Activated CD4-positive, alpha-beta T cell treated with anti-CD3 and anti-CD28 coated beads, Interleukin-2, amount 10 ng/mL, durations not matched to agents 24 days and 14 days (primary cell): ENCODE measurements at places on chromosomes 1 and 21.

DNA sequence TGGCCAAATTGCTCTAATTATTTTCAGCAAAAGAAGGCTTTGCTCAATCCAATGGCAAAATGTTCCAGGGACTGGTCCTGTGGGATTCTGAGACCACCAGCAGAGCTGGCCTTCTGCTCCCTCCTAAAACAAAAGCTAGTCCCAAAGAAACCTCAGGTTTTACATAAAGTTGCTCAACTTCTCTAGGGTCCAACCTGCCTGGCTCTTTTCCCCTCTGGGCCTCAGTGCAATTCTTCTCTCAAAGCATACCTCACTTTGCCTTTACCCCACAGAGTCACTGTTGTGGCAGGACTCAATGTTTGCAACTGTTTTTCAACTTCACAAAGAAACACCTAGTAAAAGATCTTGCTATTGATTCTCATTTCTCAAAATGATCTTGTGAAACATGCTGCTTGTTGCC, 39.8 kb downstream of the TBX15 start:
- no peak for DNase-seq

GRCh38 chr1:205933671-205934618, 9.3 kb downstream of the SLC26A9 start:
- DNase-seq = no peak

DNA sequence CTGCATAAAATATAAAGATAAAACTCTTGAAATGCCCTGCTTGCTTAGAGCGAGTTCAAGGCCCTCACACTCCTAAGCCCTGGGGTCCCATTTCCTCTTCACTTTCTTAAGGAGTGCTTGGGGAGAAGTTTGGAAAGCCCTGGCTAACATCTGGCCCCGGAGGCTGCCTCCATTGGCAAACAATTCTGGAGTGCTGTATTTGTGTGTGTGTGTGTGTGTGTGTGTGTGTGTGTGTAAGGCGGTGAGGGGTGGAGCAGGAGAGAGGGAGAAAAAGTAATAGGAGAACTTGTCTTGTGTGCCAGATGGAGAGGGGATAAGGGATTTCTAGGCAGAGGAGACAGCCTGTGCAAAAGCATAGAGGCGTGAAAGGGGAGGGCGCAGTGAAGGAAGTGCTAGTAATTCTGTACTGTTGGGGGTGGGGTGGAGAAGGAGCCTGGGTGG, 578 bp upstream of the TRIM62 start:
- no peak for DNase-seq

- DNase-seq = no peak
Measured at GRCh38 chr21:41189150-41189745, 21.3 kb downstream of the BACE2 start.

GRCh38 chr1:36440646-36441045, 9.6 kb downstream of the OSCP1 start:
- no peak for DNase-seq

DNA sequence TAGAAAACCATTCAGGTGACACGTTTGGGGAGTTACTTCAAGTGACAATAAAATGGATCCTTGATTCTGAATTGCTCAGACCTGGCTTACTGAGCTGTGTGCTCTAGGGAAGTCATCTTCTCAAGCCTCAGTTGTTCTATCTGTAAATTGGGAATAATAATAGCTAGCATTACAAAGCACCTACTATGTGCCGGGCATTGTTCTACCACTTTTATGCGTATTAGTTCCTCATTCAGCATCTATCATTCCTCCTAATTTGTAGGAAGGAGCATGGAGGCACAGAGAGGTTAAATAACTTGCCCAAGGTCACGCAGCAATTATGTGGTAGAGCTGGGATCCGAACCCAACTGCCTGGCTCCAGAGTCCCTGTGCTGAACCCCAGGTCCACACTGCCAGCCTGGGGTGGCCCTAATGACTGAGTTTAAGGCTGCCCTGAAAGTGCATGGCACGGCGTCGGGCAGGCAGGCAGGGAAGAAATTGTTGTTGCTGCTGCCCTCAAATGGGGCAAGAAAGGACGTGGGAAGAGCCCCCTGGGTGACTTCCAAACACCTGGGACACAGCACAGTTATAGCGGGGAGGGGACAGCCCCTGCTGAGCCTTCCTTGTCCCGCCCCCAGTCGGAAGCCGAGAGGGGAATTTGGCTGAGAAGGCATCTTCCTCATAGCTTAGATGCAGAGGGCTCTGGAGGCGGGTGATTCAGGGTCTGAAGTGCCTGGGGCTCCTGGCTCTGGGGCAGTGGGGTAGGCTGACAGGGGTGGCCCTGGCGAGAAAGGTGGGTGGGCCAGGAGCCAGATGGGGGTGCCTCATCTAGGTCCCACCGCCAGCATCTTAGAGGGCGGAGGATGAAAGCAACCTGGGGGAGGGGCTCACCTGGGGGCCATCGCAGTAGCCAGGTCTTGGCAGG, 86.5 kb upstream of the IFFO2 start:
- no peak for DNase-seq
